ENCODE measurements at places on chromosomes 12 and 14. TPM values are rescaled to one million over a fixed set of nuclear protein-coding genes. Genes with fewer than 3 reads are reported as not detected.
A peak's percentile ranks its signal among the peaks of the same experiment; 100 is the strongest.

SPTB gene
- 0.15 TPM for total RNA-seq

- DNase-seq: no peak
- H3K36me3 ChIP-seq: peaks cover 11% of the 10 kb centered on the region
- no peak overlapping the region for H3K27ac ChIP-seq
These were observed 17.5 kb downstream of the AQP6 start for GRCh38 chr12:49990273-49990672.

GRCh38 chr14:88695870-88696269, 96.9 kb downstream of the EML5 start:
- H3K4me3 ChIP-seq: no peak overlapping the region
- no peaks in the 10 kb centered on the region for H3K36me3 ChIP-seq
- no peak for DNase-seq
- H3K27ac ChIP-seq: no peak overlapping the region
- H3K27me3 ChIP-seq: no peaks in the 10 kb centered on the region

NUAK1 gene
- not detected for total RNA-seq

FKBP11 gene
- 98.3 TPM for total RNA-seq

FGF6 gene
- not detected for total RNA-seq

DNA sequence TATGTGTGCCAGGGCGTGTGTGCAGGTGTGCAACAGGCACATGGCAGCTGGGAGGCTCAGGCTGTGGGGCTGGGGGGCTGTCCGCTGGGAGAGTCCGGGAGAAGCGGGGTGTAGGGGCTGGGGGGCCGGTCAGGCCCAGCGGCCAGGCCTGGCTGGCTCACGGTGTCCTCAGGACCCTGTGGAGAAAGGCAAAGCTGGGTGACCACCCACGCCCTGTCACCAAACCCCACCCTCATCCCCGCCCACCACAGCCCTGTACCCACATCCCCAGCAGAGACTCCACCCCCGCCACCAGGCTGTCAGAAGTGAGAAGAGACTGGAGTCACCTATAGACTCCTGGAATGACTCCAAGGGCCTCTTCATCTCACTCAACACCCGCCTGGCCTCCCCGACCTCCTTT, 85.3 kb downstream of the SCARB1 start:
- H3K27me3 ChIP-seq: no peaks in the 10 kb centered on the region
- H3K4me1 ChIP-seq: peaks cover 21% of the 10 kb centered on the region
- no peaks in the 10 kb centered on the region for H3K36me3 ChIP-seq
- no peak overlapping the region for H3K4me3 ChIP-seq
- no peak overlapping the region for H3K27ac ChIP-seq

- H3K4me1 ChIP-seq: peaks cover 11% of the 10 kb centered on the region
- H3K4me3 ChIP-seq: no peak overlapping the region
- no peaks in the 10 kb centered on the region for H3K36me3 ChIP-seq
- H3K27me3 ChIP-seq: no peaks in the 10 kb centered on the region
- no peak for DNase-seq
These were observed 76.7 kb downstream of the MED13L start for GRCh38 chr12:116200812-116201211.

KRT2 gene
- total RNA-seq: not detected

- H3K27me3 ChIP-seq: no peaks in the 10 kb centered on the region
- DNase-seq: no peak
- peaks cover 18% of the 10 kb centered on the region for H3K4me1 ChIP-seq
- H3K4me3 ChIP-seq: no peak overlapping the region
- no peaks in the 10 kb centered on the region for H3K36me3 ChIP-seq
- no peak overlapping the region for H3K27ac ChIP-seq
These were observed 37.7 kb downstream of the TRAFD1 start for GRCh38 chr12:112163056-112163455.

DNA sequence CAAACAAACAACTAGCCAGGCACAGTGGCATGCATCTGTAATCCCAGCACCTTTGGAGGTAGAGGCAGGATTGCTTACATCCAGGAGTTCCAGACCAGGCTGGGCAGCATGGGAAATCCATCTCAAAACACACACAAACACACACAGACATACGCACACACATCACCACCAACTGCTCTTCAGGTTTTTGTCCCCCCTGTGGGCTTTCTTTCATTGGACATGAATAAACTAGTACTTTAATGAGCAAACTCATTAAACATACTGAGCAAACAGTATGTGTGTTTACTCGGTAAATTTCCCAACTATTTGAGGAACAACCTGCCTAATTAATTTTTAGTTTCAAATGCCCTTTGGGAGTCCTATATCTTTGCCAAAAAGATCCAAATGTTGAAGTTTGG, 10.1 kb upstream of the RASSF3 start:
- no peak overlapping the region for H3K4me3 ChIP-seq
- no peaks in the 10 kb centered on the region for H3K36me3 ChIP-seq

- no peak overlapping the region for H3K27ac ChIP-seq
- no peaks in the 10 kb centered on the region for H3K4me1 ChIP-seq
- DNase-seq: no peak
- H3K4me3 ChIP-seq: no peak overlapping the region
- H3K27me3 ChIP-seq: no peaks in the 10 kb centered on the region
These were observed 204.7 kb upstream of the PELI2 start for GRCh38 chr14:55913324-55914025.

- no peaks in the 10 kb centered on the region for H3K27me3 ChIP-seq
- no peak for DNase-seq
- H3K36me3 ChIP-seq: no peaks in the 10 kb centered on the region
- H3K27ac ChIP-seq: no peak overlapping the region
- no peaks in the 10 kb centered on the region for H3K4me1 ChIP-seq
- H3K4me3 ChIP-seq: no peak overlapping the region
These were observed 1.6 kb downstream of the FGF6 start for GRCh38 chr12:4444031-4444430.

FAM181A gene
- total RNA-seq: not detected

- peak overlapping the region; percentile 83 for H3K4me3 ChIP-seq
- peak overlapping the region; percentile 98 for H3K27ac ChIP-seq
- no peak for DNase-seq
These were observed 1.9 kb downstream of the SLC25A3 start for GRCh38 chr12:98595243-98595988.

Data from CD8-positive, alpha-beta memory T cell (primary cell).